ENCODE measurements at places on chromosomes 7 and 10.

GRCh38 chr7:26195182-26195581 lies 5.4 kb downstream of the HNRNPA2B1 start:
- no peak for DNase-seq

GRCh38 chr7:19834566-19834965 lies 61.1 kb upstream of the TMEM196 start:
- no peak for DNase-seq

DNA sequence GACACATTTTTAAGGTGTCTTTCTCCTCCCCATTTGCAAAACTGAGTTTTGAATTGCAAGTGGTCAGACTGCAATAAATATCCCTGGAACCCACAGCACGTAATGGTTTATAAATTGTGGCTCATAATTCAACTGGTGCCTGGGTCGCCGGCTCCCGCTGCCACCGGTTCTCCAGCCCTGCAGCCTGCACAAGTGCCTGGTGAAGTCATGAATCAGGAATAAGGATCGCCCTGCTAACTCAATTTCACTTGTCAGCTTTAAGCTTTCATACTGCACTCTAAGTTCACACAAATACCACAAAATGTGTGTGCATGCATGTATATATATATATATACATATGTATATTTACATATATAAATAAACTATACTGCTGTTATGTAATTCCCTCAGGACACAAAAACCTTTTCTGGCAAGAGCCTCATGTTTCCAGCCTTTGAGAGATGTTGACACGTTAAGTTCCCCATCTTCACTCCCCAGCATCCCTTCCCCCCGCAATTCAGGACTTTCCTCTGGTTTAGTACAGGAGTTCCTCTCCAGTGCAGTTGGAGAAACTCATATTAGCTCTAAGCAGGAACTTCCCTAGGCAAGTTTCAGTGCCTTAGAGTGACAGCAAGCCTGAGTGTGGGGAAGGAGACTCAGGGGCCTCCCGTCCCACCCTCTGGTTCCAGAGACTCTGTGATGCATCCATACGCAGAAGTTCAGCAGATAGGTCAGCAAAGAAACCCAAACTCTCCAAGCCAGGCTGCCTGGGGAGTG lies 129.2 kb upstream of the UNC5B start:
- DNase-seq: no peak

DNA sequence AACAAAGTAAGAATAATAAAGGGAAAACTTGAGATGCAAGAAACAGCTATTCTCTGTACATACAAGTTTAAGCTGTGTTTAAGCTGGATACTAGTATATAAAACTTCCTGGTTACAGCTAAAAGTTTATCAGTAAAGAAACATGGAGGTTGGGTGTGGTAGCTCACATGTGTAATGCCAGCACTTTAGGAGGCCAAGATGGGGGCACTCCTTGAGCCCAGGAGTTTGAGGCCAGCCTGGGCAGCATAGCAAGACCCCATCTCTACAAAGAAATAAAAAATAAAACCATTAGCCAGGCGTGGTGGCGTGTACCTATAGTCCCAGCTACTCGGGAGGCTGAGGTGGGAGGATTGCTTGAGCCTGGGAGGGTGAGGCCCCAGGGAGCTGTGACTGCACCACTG lies 3.2 kb downstream of the RSU1 start:
- no peak for DNase-seq

DNA sequence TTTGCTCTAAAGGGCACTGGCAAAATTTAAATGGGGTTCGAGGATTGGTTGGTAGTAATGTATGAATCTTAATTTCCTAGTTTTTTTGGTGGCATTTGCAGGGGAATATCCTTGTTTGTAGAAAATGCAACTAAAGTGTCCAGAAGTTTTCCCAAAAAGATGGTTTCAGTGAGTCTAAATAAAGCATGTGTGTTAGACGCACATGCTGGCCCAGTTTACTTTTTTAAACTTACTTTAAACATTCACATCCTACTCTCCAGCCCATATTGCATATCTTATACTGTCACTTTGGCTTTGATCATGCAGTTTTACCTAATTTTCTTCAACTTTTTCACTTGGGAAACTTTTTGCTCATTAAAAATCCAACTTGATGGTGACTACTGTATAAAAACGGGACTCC lies 744.0 kb upstream of the CELF2 start:
- DNase-seq: no peak

GRCh38 chr7:87316846-87317552 lies 28.5 kb upstream of the CROT start:
- DNase-seq: no peak

GRCh38 chr7:26930201-26930600 lies 65.8 kb upstream of the SKAP2 start:
- no peak for DNase-seq

- DNase-seq: no peak
These were observed 59.4 kb upstream of the CDK1 start for GRCh38 chr10:60718886-60719285.

GRCh38 chr10:94005050-94005449 lies 11.3 kb downstream of the PLCE1 start:
- DNase-seq: no peak

DNA sequence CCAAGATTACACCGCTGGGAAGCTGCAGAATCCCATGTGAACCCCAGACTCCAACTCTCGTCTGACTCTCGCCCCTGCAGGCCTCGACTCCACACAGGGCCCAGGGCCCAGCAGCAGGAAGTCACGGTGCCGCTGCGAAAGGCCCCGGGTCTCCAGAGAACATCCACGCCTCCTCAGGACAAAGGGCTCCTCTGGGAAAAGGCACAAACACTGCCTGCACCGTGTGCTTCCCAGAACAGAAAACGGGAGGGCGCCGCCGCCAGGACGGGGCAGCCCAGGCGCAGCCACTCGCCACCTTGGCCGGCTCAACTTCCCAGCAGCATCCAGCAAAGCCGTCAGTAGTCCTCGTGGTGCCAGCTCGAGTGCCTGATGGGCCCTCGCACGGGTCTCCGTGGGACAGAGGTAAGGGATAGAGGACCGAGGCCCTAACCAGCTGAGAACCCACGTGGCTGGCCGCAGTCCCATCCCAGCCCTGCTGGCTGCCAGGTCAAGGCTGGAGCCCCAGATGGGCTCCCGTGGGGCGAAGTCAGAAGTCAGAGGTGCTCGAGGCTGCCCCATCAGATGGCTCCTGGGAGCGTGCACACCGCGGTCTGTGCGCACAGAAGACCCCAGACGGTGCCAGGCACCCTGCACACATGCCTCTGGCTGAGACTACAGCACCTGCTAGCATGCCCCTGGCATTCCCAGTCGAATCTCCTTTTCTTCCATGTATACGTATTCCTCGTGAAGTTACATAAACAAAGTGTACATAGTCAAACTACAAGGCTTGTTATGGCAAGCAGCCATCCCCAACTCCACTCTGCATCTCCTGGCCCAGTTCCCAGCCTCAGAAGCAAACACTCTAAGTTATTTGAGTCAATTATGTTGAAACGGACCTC lies 60.2 kb downstream of the MAD1L1 start:
- DNase-seq: no peak

GRCh38 chr7:155452505-155453295 lies 5.2 kb upstream of the EN2 start:
- DNase-seq: no peak

- no peak for DNase-seq
These were observed 49.4 kb upstream of the ARL4A start for GRCh38 chr7:12637819-12638592.

- DNase-seq: no peak
These were observed 198.0 kb upstream of the MKI67 start for GRCh38 chr10:128324058-128324827.

GRCh38 chr10:32929634-32930033 lies 28.4 kb downstream of the ITGB1 start:
- no peak for DNase-seq

- DNase-seq: no peak
These were observed 59.7 kb upstream of the CCDC71L start for GRCh38 chr7:106720641-106721040.

- DNase-seq: no peak
These were observed 123.6 kb downstream of the CCSER2 start for GRCh38 chr10:84452003-84452402.

DNA sequence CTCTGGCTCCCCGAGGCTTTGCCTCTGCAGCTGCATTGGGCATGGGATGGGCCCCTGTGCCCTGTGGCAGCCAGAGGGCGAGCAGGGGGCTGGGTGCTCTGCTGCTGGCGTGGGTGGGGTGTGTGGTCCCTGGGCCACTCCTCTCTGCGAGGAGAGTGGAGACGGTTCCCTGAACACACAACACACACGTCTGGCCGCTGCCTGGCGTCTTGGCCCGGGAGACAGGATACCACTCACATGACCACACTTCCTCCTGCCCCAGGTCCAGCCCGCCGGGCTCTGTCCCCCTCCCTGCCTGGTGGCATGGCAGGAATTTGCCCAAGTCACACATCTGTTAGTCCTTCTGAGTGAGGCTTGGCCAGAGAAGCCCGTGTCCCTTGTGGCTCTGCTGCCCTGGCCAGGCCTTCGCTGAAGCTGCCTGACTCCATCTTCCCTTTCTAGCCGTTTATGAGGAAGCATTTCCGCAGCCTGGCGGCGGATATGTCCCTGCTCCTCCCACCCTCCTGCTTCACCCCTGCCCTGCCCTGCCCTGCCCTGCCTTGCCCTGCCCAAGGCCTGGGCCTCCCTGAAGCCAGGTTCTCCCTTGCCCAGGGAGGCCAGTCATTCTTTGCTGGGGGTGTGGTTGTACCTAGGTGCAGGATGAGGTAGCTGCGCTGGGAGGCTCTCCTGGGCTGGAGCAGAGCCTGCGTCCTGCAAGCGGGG lies 3.0 kb downstream of the BRI3 start:
- DNase-seq: no peak

GRCh38 chr7:144834641-144835144 lies 1.2 kb downstream of the TPK1 start:
- peak; percentile 30 for DNase-seq
